ENCODE measurements at places on chromosomes 6 and 20.

DNA sequence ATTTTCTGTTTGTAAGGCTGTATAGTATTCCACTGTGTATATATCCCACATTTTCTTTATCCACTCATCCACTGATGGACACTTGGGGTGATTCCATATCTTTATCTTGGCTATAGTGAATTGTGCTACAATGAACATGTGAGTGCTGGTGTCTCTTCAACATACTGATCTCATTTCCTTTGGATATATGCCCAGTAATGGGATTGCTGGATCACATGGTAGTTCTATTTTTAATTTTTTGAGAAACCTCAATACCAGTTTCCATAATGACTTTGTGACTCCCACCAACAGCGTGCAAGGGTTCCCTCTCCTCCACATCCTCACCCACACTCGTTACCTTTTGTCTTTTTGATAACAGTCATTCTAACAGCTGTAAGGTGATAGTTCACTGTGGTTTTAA lies 166.0 kb downstream of the ARHGAP18 start:
- no peak for DNase-seq

GRCh38 chr6:37029249-37029971 lies 24.0 kb downstream of the FGD2 start:
- DNase-seq = no peak

GRCh38 chr6:20137837-20138236 lies 74.4 kb downstream of the MBOAT1 start:
- DNase-seq = no peak

DNA sequence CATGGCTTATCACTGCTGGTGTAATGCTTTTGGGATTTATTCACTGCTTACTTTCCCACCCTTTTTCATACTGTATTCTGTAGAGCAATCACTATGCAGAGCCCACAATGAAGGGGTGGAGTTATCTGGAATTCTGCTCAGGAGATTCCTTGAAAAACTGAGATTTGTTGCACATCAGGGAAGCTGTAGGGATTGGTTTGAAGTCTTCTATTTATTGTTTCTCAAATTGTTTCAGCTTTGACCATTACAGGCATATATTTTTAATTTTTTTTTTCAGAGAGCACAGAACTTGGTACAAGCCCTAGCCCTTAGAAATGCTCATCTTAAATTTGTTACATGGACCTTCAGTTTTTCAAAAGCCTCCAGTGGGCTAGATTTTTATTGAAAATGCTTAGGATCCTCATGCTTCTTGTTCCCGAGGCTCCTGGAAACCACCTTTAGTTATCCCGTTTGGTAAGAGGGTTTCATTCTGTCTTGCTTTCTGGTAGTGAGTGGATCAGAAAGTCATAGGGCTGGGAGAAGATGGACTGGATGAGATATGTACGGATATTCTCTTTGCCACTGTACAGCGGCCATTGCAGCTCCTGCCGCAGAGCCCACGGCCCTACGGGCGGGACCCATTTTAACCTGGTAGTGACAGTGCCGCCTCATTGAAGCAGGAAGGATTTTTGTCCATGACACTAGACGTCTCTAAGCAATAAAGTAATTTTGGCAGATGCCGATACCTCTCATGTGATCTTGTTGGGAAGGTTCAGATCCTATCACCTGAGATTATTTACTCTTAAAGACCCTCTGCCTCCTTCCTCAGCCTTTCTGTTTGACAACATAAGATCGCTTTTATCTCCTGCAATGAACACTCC lies 45.3 kb upstream of the ZNF184 start:
- DNase-seq = no peak

DNA sequence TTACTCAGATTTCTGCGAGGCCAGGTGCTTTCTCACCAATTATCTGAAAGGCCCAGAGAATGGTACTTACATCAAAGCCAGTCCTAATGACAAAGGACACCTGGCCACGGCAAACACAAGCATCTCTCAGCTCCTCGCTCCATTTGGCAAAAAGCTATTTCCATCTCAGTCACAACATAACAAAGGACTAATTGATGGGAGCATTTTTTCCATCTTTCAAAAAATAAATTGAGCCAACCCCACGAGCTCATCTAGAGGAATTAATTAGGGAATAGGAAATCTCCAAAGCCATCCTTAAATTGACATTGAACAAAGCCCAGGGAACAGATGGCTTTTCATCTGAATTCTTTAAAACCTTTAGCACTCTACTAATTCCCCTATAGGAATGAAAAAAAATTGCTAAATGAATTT lies 236.7 kb downstream of the HAO1 start:
- DNase-seq = no peak

DNA sequence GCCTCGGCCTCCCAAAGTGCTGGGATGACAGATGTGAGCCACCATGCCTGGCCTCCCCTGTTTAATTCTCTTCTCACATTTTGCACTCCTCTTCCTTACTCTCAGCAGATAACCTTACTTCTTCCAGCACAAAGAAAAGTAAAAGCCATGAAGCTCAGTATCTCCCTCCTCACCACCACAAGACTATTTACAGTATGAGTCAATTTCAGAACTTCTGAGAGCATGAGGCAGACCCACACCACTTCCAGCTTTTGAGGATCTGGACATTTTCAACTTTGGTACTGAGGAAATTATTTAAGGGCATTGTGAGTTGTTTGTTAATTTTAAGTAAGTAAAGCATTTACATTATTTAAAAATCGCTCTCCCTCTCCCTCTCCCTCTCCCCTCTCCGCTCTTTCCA lies 8.0 kb upstream of the SNX3 start:
- no peak for DNase-seq

- no peak for DNase-seq
Observed at GRCh38 chr6:99014061-99014460, 66.3 kb upstream of the FBXL4 start.

DNA sequence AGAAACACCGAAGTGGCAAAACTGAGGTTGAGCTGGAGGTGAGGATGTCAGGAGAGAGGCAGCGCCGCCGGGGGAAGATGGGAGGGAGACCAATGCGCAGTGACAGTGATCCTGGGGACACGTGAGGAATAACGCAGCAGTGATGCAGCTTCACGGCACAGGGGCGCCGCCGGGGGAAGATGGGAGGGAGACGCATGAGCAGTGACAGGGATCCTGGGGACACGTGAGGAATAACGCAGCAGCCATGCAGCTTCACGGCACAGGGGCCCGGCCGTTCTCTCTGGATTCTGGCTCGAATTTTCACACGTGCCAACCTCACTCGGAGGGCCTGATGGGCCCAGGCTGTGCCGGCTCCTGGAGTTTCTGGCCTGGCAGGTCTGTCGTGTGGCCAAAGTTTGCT lies 94.7 kb downstream of the SMOC2 start:
- no peak for DNase-seq

DNA sequence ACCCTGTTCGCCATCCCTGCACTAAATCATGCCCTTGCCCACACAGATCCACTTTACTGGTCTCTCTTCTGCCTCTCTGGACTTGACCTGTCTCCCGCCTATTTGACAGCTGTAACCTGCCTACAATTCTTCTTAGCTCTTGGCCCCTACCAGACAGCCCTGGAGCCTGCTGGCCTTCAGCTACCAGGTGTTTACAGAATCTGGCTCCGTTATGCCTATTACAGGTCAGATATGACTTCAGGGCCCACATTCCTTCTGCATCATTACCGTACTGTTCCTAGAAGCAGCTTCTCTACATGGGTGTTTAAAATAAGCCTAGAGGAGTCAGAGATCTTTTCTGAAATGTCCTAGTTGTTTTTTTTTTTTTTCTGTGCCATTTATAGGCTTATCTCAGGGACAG lies 45.4 kb upstream of the CCN6 start:
- DNase-seq = no peak

- no peak for DNase-seq
Observed at GRCh38 chr6:4347877-4348276, 212.5 kb upstream of the ECI2 start.

DNA sequence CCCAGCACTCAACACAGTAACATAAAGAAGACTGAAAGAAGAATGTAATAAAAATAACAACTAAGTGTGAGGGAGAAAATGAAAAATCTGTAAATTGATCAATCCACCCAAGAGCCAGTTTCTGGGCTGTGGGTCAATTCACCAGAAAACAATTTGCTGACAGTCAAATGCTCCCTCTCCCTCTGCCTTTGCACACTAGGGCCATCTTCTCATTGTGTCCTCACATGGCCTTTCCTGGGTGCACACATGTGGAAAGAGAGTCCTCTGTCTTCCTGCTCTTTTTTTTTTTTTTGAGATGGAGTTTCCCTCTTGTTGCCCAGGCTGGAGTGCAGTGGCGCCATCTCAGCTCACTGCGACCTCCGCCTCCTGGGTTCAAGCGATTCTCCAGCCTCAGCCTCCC lies 53.9 kb upstream of the PRND start:
- no peak for DNase-seq

- no peak for DNase-seq
Observed at GRCh38 chr6:22656706-22657351, 87.5 kb downstream of the HDGFL1 start.

DNA sequence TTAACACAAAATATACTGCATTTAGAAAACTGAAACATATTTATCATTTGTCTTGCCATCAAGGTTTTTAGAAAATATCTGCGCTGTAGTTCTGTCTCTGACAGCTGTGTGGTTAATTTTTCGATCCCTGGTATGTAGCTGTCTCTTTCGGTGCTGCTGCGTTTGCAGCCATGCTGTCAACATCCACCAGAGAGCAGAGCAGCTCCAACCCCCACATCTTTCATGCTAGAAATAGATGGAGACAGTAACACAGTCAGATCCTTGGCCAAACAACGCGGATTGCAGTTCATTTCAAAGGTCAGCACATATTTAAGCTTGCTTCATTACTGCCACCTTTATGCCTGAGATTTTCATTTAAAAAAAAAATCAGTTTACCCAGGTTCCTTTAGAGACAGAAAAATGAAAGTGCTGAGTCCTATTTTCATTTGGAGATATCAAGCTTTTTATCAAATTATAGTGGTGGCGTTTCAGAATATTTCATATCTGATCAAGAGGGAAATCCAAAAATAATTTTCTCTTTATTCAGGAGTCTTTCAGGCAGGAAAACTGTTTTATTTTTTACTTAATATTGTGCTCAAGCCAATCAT lies 157.7 kb upstream of the MMS22L start:
- DNase-seq = peak; percentile 15

DNA sequence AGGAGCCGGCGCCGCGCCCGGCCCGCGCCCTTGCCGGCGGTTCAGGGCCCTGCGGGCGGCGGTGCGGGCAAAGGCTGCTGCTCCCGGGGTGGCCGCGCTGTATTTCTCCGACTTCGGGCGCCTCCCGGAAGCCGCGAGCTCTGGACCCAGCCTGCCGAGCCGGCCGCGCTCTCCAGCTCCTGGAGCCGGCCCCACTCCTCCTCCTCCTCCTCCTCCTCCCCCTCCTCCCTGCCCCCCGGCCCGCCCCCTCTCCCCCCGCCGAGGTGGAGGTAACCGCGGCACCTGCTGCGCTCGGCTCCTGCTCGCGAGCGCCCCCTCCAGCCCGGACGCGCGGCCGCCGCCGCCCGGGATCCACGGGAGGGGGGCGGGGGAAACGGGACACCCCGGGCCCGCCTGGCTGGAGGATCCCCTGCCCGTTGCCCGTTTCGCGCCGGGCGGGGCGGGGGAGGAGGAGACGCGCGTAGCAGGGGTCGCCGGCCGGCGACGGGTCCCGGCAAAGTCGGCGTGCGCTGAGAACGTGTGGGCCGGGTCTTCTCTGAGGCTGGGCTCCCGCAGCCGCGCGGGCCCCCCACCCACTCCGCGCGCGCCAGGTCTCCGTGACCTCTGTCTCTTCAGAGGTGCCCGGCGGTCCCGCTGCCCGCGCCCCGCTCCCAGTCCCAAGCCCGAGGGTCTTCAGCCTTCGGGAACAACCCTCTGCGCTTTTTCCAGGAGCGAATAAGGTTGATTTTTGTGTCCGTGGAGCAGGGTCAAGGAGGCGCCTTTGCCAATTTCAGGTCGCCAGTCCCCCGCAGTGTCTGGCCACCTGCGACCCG lies at the start of gene SLC22A23:
Gene SLC22A23, minus strand, starts transcription at position 153 of the 812 bp plus-strand sequence. CDS start 491 bp downstream, outside the sequence.
- DNase-seq = no peak

DNA sequence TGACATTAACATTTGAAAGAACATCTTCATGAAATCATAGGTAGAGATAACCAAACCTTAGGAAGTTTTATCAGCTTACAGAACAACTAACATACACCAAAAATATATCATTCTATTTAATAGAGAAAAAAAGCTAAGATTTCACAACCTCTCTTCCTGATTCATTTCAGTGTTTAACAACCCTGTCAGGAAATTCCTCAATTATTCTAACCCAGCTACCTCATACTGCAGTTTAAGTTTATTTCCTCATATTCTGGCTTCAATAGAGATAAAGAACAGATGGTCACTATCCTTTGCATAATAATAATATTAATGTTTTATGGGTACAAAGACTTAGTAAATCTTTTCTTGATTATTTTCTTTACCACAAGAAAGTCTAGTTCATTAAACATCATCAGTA lies 112.9 kb upstream of the HSF2 start:
- no peak for DNase-seq

DNA sequence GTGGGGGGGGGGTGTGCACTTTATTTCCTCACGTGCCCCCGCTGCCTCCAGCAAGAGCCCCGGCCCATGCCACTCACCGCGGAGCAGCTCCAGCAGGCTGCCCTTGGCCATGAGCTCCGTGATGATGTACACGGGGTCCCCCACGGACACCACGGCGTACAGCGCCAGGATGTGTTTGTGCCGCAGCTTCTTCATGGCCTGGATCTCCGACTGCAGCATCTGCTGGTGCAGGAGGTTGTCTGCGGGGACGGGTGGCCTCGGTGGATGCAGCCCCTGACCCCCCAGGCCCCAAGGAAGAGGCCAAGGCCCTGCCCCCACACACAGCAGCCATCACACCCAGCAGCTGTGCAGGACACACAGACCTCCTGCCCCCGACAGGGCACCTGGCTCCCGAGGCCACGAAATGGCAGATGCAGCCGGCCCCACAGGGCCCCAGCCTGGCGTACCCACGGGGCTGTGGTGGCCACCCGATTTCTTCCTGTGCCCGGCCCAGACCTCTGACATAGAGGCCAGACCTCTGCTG lies 4.7 kb downstream of the PTK6 start:
- DNase-seq = no peak

- DNase-seq = no peak
Observed at GRCh38 chr6:108594151-108594550, 33.4 kb downstream of the FOXO3 start.

Measured in iPS DF 19.7 (cell line).